ENCODE measurements at places on chromosomes 6 and 20.

GRCh38 chr6:95230071-95230740, 347.1 kb upstream of the MANEA start:
- no peak for DNase-seq

DNA sequence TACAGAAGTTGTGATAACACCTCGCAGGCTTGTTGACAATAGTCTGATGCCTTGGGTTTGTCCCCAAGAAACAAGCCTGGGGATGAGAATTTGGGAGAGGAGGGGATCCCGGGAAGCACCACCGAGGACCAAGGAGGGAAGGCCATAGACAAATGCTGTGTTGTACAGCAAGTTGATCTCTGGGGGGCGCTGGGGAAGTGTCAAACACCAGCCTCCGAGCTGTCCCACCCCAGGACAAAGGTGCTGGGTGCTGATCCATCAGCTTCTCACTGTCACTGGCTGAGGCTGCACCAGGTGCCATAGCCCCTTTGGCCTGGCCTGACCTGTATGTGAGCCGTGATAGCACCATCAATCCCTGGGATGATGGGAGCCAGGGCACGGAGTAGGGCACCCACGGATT, 64.0 kb downstream of the SYNDIG1 start:
- no peak for DNase-seq

- DNase-seq = no peak
Observed at GRCh38 chr6:132365281-132365907, 35.9 kb downstream of the MOXD1 start.

DNA sequence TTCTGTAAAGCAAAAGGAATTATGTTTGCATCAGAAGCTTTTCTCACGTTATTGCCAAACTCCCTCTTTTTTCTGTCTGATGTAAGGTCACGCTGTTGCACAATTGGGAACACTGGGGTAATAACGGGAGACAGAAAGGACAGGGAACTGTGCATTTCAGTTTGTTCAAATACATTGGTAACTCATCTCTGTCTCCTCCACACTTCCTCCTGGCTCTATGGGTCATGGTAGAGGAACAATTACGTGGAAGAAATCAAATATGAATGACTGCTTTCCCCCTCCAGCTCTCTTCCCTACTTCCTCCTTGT, 132.2 kb upstream of the TNFAIP3 start:
- DNase-seq = no peak
